ENCODE measurements at places on chromosomes 4 and X.

DNA sequence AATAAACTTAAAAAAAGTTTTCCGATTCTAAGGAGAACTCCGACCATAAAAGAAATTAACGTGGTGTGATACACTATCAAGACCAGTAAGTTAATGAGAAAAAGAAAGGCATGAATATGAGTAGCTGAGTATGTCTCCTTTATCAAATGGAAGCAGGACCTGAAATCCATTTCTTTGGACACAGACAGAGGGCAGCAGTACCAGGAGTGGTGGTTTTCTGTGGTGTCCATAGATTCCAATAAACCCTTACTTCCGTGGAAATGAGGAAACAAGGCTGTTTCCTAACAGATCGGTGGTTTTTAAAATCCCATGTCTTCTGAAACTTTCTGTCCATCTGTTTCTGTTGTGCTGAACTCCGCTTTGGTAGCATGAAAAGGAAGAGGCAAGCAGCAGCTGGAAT is 128.5 kb upstream of the TSPAN5 start:
- DNase-seq = no peak

- no peak for DNase-seq
Observed at GRCh38 chrX:19680580-19680979, 165.3 kb upstream of the MAP3K15 start.

- no peak for DNase-seq
Observed at GRCh38 chr4:75229806-75230570, 284.2 kb downstream of the RCHY1 start.

DNA sequence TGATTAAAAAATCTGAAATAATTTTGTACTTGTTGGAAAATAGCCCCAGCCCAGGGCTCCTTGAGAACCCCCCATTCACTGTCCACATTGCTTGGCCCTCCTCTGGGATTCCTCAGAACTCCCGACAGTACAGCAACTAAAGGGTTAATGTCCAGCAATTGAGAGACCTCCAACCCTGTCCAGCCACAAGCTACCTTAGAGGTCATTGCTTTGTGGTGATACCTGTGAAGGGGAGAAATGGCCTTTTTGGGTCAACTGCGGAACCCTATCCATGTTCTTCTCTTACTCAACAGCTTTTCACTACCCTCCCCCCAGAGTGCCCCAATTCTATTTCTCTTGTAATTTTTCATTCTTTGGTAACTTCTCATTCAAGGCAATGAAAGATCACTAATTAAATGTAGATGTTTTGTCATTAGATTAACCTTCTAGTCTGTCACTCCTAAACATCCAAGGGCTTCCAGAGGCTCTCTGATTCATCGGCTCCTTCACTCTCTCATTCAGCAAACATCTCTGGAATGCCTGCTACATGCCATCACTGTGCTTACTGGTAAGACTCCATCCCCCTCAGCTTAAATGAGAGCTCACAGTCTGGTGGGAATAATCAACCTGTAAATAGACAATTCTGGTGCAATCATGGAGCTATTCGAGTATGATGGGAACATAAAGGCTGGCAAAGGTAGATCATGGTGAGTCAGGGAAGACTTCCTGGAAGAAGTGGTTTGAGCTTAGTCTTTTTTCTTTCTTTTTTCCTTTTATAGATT is 241.4 kb upstream of the PGRMC2 start:
- DNase-seq = no peak

- no peak for DNase-seq
Observed at GRCh38 chr4:153521999-153522801, 56.0 kb downstream of the TMEM131L start.

DNA sequence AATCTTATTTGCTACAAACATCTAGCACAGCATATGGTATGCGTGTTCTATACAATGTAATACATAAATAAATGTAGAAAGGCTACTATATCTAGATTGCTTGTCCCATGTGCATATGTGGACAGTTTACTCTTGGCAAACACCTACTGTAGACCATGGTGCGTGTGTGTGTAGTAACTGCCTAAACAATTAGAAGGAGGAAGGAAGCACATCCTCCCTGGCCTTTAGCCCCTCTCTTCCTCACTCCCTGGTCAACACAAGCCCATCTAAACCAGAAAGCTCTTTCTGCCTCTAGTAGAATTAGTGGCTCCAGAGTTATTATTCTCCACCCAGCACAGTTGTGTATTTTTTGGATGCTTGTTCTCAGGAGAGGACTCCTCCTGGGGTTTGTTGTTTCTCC is 73.9 kb downstream of the KDR start:
- DNase-seq = no peak

- DNase-seq = no peak
Observed at GRCh38 chrX:24619647-24620046, 27.5 kb downstream of the PCYT1B start.

DNA sequence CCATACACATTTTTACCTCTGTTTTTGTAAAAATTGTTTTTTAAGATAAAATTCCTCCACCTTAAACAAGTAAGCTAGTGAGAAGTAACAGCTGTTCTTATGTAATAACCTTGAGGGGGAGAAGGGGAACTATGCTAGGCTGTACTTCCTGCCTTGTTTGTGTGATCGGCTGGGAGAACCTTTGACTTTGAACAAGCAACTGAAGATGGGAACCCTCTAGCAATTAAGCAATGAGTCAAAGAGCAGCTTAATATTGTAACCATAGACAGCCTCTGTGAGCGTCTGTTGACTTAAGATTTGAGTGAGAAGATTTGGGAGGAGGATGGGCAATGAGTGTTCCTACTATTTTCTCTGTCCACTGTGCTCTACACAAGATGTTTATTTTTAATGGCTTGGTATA is 135.1 kb downstream of the SCLT1 start:
- no peak for DNase-seq

DNA sequence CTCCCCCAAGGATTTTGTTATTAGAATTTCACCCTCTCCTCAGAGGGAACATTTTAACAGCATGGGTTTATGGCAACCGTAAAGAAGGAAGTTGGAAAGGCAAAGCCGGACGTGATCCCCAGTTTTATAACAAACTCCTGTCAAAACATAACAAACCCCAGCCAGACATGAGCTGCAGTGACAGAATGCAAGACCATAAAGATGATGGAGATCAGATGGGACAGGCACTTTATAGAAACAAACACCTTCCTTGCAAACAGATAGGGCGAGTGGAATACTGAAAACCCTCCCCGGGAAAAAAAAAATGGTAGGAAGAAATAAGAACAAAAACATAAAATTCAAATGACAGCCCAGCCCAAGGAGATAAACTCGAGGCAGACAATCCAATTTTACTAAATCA is 281.4 kb downstream of the LDB2 start:
- DNase-seq = no peak

- no peak for DNase-seq
Observed at GRCh38 chr4:147991543-147992283, 259.8 kb downstream of the ARHGAP10 start.

DNA sequence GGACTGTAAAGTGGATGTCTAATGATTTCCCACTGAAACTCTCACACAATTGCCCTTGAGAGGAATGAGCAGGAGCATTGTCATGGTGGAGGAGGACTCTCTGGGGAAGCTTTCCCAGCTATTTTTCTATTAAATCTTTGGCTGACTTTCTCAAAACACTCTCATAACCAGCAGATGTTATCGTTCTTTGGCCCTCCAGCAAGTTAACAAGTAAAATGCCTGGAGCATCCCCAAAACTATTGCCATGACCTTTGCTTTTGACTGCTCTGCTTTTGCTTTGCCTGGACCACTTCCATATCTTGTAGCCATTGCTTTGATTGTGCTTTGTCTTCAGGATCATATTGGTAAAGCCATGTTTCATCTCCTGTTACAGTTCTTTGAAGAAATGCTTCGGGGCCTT is 120.2 kb upstream of the PDE5A start:
- DNase-seq = no peak

DNA sequence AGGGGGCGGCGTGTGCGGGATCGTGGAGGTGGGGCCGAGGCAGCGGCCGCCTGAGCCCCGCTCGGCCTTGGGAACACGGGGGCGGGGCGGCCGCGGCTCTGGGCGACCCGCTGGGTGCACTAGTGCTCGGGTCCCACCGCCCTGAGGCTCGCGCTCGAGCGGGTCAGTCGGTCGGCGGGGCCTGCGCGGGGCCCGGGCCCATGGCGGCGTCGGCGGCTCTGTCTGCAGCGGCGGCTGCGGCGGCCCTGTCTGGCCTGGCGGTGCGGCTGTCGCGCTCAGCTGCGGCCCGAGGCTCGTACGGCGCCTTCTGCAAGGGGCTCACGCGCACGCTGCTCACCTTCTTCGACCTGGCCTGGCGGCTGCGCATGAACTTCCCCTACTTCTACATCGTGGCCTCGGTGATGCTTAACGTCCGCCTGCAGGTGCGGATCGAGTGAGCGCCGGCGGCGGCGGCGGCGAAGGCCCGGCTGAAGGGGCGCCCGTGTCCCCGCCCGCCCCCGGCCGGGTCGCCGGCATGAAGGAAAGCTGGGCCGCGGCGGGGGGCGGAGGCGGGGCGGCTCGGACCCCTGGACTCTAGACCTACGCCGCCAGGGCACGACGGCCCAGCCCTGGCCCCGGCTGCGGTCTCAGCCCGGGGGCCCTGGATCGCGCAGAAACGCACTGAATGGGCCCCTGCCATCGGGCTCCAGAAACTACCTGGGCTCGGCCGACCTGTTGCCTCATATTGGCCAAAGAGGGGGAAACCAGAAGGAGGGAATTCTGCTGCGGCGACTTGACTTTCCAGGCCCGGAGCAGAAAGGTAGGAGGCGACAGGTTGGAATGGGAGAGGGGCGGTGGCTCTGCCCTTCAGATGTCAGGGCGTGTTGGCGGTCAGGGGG is at the start of gene SMIM10L2A:
Gene SMIM10L2A (plus strand): TSS at position 13 of the 878 bp plus-strand sequence. CDS start 188 bp downstream, at position 201.
- no peak for DNase-seq

GRCh38 chr4:2243681-2244380 is 1.9 kb upstream of the HAUS3 start:
- no peak for DNase-seq

GRCh38 chr4:22897520-22898108 is 204.9 kb downstream of the GBA3 start:
- no peak for DNase-seq

DNA sequence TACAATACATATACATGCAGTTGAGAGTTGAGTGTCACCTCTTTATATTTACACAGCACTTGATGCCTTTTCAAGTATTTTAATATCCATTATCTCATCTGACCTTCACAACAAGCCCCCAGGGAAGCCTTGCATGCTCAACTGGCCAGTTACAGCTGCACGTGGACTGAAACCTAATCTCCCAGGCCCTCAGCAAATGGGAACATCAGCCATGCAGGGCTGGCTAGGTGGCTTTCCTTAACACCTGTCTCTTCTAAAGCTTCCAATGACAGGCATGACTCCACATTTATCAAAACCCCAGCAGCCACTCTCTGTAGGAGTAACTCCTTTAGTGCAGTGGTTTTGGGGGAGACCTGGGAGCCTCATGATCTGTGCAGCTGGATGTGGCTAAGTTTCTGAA is 56.4 kb downstream of the PHKA2 start:
- no peak for DNase-seq
